HCT116 (cell line): ENCODE measurements at places on chromosomes 2 and 18. TPM values are rescaled to one million over a fixed set of nuclear protein-coding genes. Genes with fewer than 3 reads are reported as not detected.

GRCh38 chr2:207635468-207636200 lies 10.4 kb upstream of the METTL21A start:
- DNase-seq = no peak
- H3K4me1 ChIP-seq = peaks cover 24% of the 10 kb centered on the region
- no peaks in the 10 kb centered on the region for H3K27me3 ChIP-seq

DNA sequence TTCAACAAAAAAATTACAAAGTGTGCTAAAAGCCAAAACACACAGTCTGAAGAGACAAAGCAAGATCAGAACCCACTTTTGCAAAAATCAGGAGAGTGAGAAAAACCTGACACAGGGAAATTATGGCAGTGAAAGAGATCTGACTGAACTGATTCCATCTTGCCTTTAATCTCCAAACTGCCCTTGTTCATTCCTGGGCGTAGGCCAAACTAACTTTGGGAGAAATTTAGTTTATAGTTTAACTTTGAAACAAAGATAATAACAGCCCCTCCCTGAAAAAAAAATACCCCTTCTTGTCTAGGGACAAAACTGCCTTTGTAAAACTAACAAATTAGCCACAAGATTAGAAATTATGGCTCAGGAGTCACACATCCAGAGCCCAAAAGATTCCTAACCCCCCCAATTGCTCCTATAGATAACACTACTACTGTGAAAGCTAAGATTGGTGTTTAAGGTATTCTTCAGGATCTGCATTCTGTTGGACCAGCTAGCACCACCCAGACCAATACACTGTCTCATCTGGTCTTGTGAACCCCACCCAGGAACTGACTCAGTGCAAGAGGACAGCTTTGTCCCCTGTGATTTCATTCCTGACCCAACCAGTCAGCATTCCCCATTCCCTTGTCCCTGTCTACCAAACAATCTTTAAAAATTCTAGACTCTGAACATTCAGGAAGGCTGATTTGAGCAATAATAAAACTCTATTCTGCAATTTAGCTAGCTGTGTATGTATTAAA lies 226.1 kb upstream of the SH3BP4 start:
- no peak for DNase-seq
- H3K4me3 ChIP-seq = no peak overlapping the region
- H3K27ac ChIP-seq = no peak overlapping the region
- H3K27me3 ChIP-seq = no peaks in the 10 kb centered on the region

DNA sequence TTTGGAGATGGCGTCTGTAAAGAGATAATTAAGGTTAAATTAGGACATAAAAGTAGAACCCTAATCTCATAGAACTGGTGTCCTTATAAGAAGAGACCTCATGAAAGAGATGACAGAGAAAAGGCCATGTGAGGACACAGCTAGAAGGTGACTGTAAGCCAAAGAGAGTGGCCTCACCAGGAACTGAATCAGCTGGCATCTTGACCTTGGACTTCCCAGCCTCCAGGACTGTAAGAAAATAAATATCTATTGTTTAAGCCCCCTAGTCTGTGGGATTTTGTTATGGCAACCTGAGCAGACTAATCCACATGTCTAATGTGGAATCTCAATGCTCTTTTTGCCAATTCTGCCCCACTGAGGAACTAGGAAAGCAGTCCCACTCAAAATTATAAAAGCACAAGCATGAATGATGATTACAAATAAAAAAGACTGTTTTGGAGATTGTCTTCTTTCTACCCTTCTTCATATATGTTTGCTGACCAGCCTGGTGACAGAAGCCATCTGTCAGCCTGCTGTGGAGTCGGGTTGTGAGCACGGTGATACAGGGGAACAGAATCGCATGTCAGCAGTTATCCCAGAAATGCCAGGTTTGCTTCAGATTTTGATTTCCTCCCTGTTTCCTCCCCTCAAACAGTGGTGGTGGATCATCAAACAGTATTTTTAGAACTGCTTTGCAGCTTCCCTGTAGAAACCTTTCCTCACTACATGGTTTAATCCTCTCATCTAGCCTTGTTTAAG lies 54.2 kb downstream of the INPP4A start:
- H3K27ac ChIP-seq = no peak overlapping the region
- no peaks in the 10 kb centered on the region for H3K27me3 ChIP-seq
- H3K4me3 ChIP-seq = no peak overlapping the region
- DNase-seq = no peak
- H3K36me3 ChIP-seq = no peaks in the 10 kb centered on the region

DNA sequence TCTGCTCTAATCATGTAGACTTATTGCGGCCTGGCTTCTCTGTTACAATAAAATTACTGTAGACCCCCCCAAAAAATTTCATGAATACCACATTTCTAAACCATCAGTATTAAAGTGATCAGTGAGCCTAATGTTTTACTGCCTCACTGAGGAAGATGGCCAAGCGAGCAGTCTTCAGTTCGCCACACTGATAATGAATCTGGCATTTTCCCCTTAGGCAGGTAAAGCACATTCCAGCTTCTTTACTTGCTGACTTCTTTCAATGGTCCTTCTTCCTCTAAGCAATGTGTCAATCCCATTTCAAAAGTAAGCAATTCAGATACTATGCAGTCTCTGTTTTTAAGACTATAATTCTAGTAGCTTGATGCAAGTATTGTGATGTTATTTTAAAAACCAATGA lies 137.6 kb downstream of the LAMA1 start:
- DNase-seq = no peak
- H3K36me3 ChIP-seq = no peaks in the 10 kb centered on the region
- H3K27me3 ChIP-seq = no peaks in the 10 kb centered on the region
- no peaks in the 10 kb centered on the region for H3K4me1 ChIP-seq

- H3K27me3 ChIP-seq = no peaks in the 10 kb centered on the region
- no peak for DNase-seq
- no peak overlapping the region for H3K4me3 ChIP-seq
- H3K27ac ChIP-seq = no peak overlapping the region
Measured at GRCh38 chr2:72183016-72183415, 35.4 kb upstream of the CYP26B1 start.

DNA sequence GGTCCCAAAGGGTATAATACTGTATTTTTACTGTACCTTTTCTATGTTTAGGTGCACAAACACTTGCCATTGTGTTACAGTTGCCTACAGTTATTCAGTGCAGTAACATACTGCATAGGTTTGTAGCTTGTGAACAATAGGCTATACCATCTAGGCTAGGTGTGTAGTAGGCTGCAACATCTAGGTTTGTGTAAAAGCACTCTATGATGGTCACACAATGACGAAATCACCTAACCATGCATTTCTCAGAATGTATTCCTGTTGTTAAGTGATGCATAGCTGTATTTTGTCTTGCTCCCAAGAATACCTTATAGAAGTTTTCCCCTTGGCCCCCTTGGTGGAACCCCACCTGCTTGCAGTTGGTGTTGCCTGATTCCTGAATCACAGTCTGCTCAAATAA lies 29.3 kb upstream of the AGFG1 start:
- no peak for DNase-seq
- no peak overlapping the region for H3K4me3 ChIP-seq
- H3K27me3 ChIP-seq = no peaks in the 10 kb centered on the region
- H3K4me1 ChIP-seq = no peaks in the 10 kb centered on the region
- no peak overlapping the region for H3K27ac ChIP-seq
- H3K36me3 ChIP-seq = no peaks in the 10 kb centered on the region

- H3K36me3 ChIP-seq = no peaks in the 10 kb centered on the region
- H3K27me3 ChIP-seq = no peaks in the 10 kb centered on the region
- DNase-seq = no peak
- H3K4me1 ChIP-seq = peaks cover 4% of the 10 kb centered on the region; the same call in 1 of the 2 replicates
- peak overlapping the region; percentile 94 for H3K27ac ChIP-seq
- peak overlapping the region; percentile 64 for H3K4me3 ChIP-seq
Measured at GRCh38 chr2:75710220-75710576, 517 bp downstream of the GCFC2 start.

DNA sequence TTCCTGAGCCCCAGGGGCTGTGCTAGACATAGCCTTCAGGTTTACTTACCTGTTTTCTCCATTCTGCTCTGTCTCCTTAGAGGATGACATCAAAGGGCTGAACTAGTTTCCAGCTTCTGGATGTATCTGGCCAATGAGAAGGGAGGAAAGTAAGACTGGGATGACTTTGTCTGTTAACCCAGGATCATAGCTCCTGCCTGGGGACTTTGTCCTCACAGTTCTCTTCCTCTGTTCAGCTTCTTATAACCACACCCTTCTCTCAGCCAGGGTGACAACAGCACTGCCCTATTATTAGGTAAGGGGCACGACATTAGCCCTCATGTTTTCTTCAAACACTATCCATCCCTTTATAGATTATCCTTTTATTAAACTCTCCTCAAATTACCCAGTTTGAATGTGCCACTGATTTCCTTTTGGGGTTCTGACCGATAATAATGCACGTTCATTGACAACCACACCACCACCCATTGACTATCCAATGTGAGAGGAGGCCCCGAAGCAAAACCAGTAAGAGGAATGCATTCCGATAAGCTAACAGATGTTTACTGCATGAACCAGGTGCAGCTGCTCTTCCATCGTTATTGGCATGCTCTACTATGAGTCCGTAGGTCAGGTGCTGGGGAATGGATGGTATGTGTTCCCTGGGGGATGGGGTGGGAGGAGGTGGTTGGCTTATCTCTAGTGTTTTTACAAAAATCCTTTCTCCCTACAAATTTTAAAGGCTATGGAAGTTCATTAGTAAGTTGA lies 23.5 kb downstream of the TSN start:
- peaks cover 3% of the 10 kb centered on the region; the same call in 1 of the 2 replicates for H3K27me3 ChIP-seq
- no peaks in the 10 kb centered on the region for H3K36me3 ChIP-seq
- no peak overlapping the region for H3K27ac ChIP-seq
- no peak overlapping the region for H3K4me3 ChIP-seq
- H3K4me1 ChIP-seq = 0 out of 2 replicates have a peak, but pooled peaks cover 5% of the 10 kb centered on the region

GRCh38 chr2:131036269-131036668 lies 57.0 kb downstream of the FAM168B start:
- no peaks in the 10 kb centered on the region for H3K4me1 ChIP-seq
- DNase-seq = no peak
- no peak overlapping the region for H3K27ac ChIP-seq
- no peaks in the 10 kb centered on the region for H3K27me3 ChIP-seq
- H3K36me3 ChIP-seq = no peaks in the 10 kb centered on the region

GRCh38 chr2:12897181-12897580 lies 180.4 kb downstream of the TRIB2 start:
- H3K4me3 ChIP-seq = no peak overlapping the region
- H3K27me3 ChIP-seq = no peaks in the 10 kb centered on the region
- no peak overlapping the region for H3K27ac ChIP-seq
- no peaks in the 10 kb centered on the region for H3K4me1 ChIP-seq

DNA sequence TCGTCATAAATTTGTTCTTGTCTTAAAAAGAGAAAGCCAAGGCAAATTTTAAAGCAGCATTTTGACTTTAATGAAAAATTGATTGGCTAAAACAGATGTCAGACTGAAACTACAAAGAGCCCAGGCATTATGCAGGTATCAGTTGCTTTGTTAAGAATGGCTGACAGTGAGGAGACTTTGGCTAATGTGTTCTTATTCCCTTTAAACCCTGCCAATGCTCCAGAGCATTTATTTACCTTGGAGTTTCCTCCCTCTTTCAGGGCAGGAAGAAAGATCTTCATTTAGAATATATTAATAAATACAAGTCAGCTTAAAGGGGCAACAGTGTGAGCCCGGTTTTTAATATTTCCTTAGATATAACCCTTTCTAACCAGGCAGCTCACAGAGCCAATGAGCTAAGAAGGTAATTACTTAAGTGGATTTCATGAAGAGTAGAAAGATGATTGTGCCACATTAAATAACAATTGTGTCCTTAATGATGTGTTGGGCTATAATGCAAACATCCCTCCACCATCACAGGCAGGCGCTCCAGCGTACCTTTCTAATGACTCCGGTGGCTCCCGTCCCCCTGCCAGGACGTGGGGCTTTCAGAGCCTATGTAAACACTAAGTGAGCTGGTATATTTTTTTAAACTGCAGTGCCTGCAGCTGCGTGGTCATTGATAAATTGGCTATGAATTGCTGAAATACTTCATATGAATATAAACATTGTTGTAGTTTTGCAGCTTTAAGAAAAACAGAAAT lies 349.4 kb upstream of the POU3F3 start:
- no peaks in the 10 kb centered on the region for H3K4me1 ChIP-seq
- no peak for DNase-seq
- H3K4me3 ChIP-seq = no peak overlapping the region

GRCh38 chr2:220469201-220469600 lies 841.8 kb downstream of the SLC4A3 start:
- no peaks in the 10 kb centered on the region for H3K4me1 ChIP-seq
- DNase-seq = no peak
- no peak overlapping the region for H3K4me3 ChIP-seq
- H3K27ac ChIP-seq = no peak overlapping the region
- no peaks in the 10 kb centered on the region for H3K36me3 ChIP-seq

DNA sequence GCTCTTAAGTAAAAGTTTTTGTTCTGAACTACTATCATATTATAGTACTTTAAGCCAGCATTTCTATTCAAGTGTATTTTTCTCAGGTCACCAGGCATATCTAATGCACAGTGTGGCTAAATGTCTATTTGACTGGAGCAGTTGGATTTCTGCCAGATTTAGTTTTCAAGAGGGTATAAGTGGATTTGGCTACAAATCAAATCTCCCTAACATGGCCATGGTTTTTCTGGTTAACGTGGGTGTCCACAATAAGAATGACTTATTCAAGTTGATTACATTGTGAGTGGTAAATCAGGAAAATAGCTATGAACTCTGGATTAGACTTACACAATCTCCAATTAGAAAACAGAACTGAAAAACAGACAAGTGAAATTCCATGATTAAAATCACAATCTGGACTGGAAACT lies 5.7 kb upstream of the CHN1 start:
- H3K27ac ChIP-seq = no peak overlapping the region
- peaks cover 29% of the 10 kb centered on the region for H3K27me3 ChIP-seq
- no peak for DNase-seq
- peaks cover 2% of the 10 kb centered on the region for H3K4me1 ChIP-seq
- H3K4me3 ChIP-seq = no peak overlapping the region

DNA sequence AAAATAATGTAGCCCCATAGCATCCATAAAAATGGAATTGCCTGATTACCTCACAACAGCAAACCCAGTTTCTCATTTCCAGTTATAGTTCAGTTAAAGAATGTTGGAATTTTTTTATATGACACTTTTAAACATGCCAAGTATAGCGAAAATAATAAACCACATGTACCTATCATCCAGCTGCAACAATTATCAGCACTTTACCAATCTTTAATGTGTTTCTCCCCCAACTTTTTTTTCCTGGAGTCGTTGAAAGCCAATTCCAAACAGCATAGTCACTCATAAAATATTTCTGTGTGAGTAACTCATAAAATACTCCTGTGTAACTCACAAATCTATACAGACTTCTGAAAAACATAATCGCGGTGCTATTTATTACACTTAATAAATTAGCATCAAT lies 38.1 kb downstream of the SMAD4 start:
- H3K27me3 ChIP-seq = no peaks in the 10 kb centered on the region
- no peak overlapping the region for H3K4me3 ChIP-seq
- H3K27ac ChIP-seq = no peak overlapping the region; the same call in 1 of the 2 replicates
- peaks cover 26% of the 10 kb centered on the region for H3K36me3 ChIP-seq
- H3K4me1 ChIP-seq = peaks cover 10% of the 10 kb centered on the region

- H3K36me3 ChIP-seq = no peaks in the 10 kb centered on the region
- H3K27me3 ChIP-seq = no peaks in the 10 kb centered on the region
- DNase-seq = no peak
Measured at GRCh38 chr2:46323730-46324129, 26.5 kb downstream of the EPAS1 start.

GRCh38 chr2:10091182-10091888 lies 11.1 kb upstream of the CYS1 start:
- peaks cover 4% of the 10 kb centered on the region; the same call in 1 of the 2 replicates for H3K4me1 ChIP-seq
- H3K27me3 ChIP-seq = no peaks in the 10 kb centered on the region
- no peak for DNase-seq
- H3K4me3 ChIP-seq = no peak overlapping the region

The PRR30 gene
- not detected for total RNA-seq

The ABCG5 gene
- not detected for total RNA-seq

The DHRS9 gene
- 0.15 TPM for total RNA-seq

The SPHKAP gene
- total RNA-seq = not detected

The NLRC4 gene
- not detected for total RNA-seq

The TMEM182 gene
- total RNA-seq = 8.4 TPM

The ZC3H8 gene
- total RNA-seq = 13.4 TPM
